ENCODE measurements at places on chromosomes 7 and 10.

GRCh38 chr10:66822801-66823200 is 103.0 kb upstream of the LRRTM3 start:
- no peak overlapping the region for H3K4me3 ChIP-seq
- DNase-seq: no peak
- H3K27me3 ChIP-seq: peaks cover 4% of the 10 kb centered on the region

DNA sequence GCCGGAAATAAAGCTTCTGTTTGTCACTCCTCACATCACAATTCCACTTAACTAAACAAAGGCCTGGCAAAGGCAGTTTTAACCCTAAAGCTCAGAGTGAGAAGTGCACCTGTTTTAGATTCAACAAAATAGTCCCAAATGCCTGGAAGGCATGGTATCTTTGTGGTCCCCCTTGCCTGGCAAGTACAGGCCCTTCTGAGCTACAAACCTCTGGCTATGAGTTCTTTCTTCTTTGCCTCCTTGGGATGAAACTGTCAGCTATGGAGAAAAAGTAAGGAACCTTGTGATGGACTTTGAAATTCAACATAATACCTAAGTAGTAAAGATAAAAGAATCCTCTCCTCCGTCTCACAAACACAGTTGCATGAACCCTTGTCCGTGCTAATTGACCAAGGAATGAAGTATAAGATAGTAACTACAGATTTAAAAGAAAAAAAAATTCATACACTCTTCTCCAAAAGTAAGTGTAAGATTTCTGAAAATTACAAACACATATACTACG is 244.5 kb upstream of the ETV1 start:
- no peak overlapping the region for H3K4me3 ChIP-seq
- DNase-seq: no peak
- H3K4me1 ChIP-seq: peaks cover 9% of the 10 kb centered on the region
- H3K36me3 ChIP-seq: no peaks in the 10 kb centered on the region

GRCh38 chr7:111727905-111728634 is 165.8 kb upstream of the IMMP2L start:
- H3K27me3 ChIP-seq: no peaks in the 10 kb centered on the region
- H3K27ac ChIP-seq: no peak overlapping the region
- no peaks in the 10 kb centered on the region for H3K4me1 ChIP-seq
- peaks cover 11% of the 10 kb centered on the region for H3K36me3 ChIP-seq
- H3K4me3 ChIP-seq: no peak overlapping the region

DNA sequence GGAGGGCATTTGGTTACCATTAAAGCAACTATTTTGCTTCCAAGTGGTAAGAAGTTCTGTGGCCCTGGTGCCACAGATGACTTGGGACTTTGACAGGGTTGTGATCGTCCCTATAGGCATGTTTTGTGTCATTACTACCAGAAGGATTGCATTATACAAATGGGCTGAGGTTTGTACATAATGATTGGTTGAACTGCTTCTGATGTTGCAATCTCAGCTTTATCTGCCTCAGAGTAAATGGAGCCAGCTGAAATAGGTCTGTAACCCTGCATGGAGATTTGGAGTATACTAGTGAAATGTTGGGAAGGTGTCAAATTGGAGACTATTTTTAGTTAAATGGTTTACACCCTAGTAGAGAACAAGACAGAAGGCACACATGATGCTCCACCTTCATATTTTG is 46.1 kb upstream of the SEPTIN7 start:
- no peak for DNase-seq
- no peaks in the 10 kb centered on the region for H3K27me3 ChIP-seq
- no peaks in the 10 kb centered on the region for H3K36me3 ChIP-seq
- H3K4me1 ChIP-seq: peaks cover 9% of the 10 kb centered on the region
- H3K27ac ChIP-seq: no peak overlapping the region

- H3K4me3 ChIP-seq: no peak overlapping the region
- peaks cover 23% of the 10 kb centered on the region for H3K4me1 ChIP-seq
- peaks cover 6% of the 10 kb centered on the region for H3K27me3 ChIP-seq
- H3K27ac ChIP-seq: no peak overlapping the region
- no peaks in the 10 kb centered on the region for H3K36me3 ChIP-seq
These were observed 269.0 kb downstream of the SNX10 start for GRCh38 chr7:26560526-26561256.

- peak; percentile 24 for DNase-seq
- no peaks in the 10 kb centered on the region for H3K36me3 ChIP-seq
- H3K4me1 ChIP-seq: no peaks in the 10 kb centered on the region
- H3K4me3 ChIP-seq: no peak overlapping the region
- H3K27me3 ChIP-seq: no peaks in the 10 kb centered on the region
These were observed 165.9 kb downstream of the ABCA13 start for GRCh38 chr7:48337012-48337621.

- H3K27ac ChIP-seq: no peak overlapping the region
- peaks cover 10% of the 10 kb centered on the region for H3K36me3 ChIP-seq
- H3K27me3 ChIP-seq: peaks cover 5% of the 10 kb centered on the region
- no peak overlapping the region for H3K4me3 ChIP-seq
- DNase-seq: no peak
These were observed 177.2 kb downstream of the BUB3 start for GRCh38 chr10:123331438-123331837.

DNA sequence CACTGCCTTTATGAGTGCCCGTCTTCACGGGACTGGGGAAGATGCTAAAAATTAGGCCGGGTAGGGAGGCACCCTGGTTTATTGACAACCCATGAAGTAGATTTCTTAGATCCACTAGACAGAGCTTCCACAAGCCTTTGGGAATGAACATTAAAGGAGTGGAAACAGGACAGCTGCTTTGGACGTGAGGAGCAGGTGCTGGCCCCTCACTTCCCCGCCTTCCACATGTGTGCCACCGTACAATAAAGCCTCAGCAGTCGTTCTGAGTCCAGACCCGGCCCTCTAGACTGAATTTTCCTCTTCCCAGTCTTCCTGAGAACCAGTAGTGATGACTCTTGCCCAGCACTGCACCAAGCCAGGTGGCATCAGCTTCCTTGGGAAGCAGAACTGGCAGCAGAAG is 282.4 kb downstream of the CELF2 start:
- H3K27ac ChIP-seq: peak overlapping the region; percentile 36
- H3K4me1 ChIP-seq: peaks cover 62% of the 10 kb centered on the region
- H3K27me3 ChIP-seq: no peaks in the 10 kb centered on the region
- H3K4me3 ChIP-seq: no peak overlapping the region
- no peak for DNase-seq

- peak overlapping the region; percentile 97 for H3K27ac ChIP-seq
- no peaks in the 10 kb centered on the region for H3K27me3 ChIP-seq
- no peak for DNase-seq
- peaks cover 46% of the 10 kb centered on the region for H3K4me1 ChIP-seq
- peak overlapping the region; percentile 97 for H3K4me3 ChIP-seq
These were observed 449 bp downstream of the NUDT5 start for GRCh38 chr10:12195281-12195602.

DNA sequence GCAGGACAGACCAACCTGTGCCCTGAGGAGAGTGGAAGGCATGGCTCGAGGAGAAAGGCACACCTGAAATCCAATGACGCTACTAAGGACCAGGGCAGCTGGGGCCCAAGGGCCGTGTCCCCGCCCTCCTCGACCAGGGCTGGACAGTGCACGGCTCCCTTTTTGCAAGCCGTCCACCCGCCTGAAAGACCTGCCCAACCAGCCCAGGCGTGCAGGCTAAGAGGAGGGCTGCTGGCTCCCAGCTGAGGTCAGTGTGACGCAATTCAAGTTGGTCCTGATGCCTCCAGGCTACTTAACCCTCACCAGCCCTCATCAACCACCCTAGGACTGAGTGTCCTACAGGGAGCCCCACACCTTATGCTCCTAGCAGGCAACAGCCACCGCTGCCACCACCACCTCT is 69.3 kb downstream of the DLG5 start:
- H3K36me3 ChIP-seq: peaks cover 54% of the 10 kb centered on the region
- H3K27ac ChIP-seq: peak overlapping the region; percentile 79
- H3K4me3 ChIP-seq: no peak overlapping the region
- H3K27me3 ChIP-seq: no peaks in the 10 kb centered on the region

DNA sequence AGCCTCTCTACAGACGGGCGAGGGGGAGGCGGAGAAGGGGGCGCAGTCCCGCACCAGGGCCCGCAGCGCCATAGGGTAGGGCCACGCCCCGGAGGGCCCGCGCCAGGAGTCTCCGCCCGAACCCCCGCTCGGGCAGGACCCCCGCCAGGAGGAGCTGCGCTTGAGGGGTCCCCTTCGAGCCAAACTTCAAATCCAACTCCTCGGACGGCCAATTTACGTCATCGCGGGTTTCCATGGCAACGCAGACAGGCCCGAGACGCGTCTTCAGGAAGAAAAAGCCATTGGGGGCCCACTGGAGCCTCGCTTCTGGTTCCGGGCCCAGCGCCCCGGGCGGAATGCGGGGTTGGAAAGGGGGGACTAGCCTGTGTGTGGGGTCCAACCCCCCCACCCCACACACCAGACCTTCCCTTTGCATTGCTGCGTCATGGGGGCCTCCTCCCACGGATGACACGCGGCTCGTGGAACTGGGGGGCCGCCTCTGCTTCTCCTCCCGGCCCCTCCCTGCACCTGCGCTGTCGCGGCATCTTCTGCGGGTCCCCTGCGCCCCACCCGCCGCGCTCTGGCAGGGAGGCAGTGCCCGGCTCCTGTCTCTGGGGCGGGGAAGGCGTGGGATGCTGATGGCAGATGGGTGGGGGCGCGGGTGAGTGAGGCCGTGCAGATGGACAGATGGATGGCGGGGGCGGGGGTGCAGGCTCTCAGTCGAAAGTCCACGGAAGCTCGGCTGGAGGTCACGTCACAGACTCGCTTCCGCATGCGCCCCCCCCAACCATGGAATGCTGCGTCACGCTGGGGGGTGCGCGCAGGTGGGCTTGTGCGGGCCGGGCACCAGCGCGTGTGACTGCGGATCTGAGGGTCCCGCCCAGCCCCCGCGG is 1.2 kb downstream of the CALY start:
- H3K4me1 ChIP-seq: no peaks in the 10 kb centered on the region
- DNase-seq: peak; percentile 78
- no peak overlapping the region for H3K27ac ChIP-seq
- peak overlapping the region; percentile 52 for H3K4me3 ChIP-seq

DNA sequence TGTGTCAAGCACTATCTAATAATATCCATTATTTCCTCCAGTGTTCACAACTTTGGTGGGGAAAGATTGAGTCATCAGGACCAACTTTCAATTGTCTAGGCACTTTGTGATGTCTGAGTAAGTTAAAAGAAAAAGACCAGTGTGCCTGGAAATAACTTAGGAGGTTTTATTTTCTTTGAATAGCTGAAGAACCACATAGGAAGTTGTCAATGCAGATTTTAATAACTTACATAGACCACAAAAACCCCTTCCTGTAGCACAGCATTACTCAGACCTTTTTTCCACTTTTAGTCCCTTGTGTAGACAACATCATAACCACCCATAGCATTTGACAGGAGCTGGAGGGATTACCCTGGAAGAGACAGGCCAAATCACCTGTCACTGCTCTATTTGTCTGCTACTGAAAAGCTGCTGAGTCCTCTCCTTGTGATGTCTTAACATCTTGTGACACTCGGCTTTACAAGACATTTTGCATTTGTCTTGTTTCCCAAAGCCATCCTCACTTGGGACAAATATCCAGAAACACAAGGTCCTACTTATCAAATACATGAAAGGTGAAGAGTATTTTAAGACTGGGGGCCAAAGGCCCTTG is 241.5 kb upstream of the PTER start:
- no peaks in the 10 kb centered on the region for H3K4me1 ChIP-seq
- DNase-seq: no peak
- H3K27me3 ChIP-seq: no peaks in the 10 kb centered on the region
- no peak overlapping the region for H3K4me3 ChIP-seq

Measured in nephron progenitor cell (in vitro differentiated cells).